Pons (tissue), 1 donor: ENCODE measurements at places on chromosomes 11 and 22.
A peak's percentile ranks its signal among the peaks of the same experiment; 100 is the strongest.

DNA sequence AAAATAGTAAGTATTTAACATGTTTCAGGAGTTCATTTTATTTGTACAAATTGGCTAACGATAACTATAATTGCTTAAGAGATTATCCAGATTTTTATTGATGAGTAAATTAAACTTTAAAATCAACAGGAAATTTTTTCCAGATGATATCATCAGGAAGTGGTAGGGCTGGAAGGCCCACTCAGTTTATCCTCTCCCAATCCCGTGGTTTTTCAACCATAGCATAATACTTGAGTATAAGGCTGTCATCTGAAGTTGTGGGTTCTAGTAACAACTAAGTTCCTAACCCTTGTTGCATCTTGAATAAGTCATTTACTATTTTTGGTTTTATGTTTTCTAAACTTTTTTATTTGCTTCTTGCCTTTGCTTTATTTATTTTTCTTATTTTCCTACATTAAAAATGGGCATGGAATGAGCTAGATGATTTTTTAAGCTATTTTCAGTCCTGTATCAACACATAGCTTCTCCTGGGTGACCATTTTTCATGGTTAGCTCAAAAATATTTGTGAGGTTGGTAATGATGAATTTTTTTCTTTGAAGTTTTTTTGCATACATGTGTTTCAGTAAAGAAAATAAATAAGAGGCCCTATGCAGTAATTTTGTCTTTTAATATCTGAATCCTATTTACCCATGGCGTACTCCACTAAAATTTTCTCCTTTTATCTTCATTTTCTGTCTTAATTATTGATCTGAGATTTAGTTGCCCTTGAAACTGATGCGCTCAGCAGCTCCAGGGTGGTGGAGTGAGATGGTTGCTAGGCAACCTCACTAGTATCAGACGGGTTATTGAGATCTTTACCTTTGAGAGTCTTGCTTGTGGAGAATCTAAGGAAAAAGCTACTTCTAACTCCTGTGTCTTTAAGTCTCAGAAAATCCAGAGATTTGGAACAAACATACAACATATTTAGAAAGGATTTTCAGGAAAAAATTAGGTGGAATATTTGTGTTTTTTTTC lies 452.0 kb upstream of the CCDC179 start:
- DNase-seq, result no peak

- no peak for DNase-seq
Observed at GRCh38 chr22:33108037-33108436, 49.9 kb upstream of the SYN3 start.

DNA sequence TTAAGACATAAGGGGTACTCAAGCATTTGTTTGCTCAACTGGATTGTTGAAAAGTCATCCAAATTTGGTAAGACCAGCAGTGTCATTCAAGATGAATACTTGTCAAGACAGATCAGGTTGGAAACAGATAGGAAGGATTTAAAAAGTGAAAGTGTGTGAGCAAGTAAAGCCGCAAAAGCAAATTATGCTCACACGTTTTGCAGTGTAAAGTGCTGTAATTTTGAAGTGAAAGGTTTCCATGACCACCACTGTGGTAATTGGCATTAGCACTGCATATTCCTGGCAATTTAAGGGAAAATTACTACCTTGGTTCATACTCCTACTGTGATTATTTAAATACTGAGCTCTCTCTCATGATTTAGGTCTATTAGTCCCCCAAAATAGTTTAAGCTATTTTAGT lies 704.1 kb upstream of the CCDC179 start:
- no peak for DNase-seq

DNA sequence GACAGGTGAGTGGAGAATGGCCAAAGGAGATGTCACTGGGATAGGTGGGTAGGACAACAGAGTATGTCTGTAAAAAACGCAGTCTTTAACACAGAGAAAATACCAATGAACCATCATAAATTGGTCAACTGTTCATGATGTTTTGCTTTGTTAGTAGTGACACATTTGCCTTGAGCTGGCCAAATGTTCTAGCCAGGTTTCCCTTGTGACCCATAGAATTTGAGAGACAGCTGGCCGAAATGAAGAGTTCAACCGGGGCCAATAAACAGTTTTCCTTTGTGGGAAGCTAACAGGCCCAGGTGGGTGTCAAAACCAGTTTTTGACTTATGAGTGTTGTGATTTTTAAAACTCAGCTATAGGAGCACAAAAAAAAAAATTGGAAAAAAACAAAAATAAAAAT lies 116.6 kb upstream of the BID start:
- DNase-seq, result no peak

DNA sequence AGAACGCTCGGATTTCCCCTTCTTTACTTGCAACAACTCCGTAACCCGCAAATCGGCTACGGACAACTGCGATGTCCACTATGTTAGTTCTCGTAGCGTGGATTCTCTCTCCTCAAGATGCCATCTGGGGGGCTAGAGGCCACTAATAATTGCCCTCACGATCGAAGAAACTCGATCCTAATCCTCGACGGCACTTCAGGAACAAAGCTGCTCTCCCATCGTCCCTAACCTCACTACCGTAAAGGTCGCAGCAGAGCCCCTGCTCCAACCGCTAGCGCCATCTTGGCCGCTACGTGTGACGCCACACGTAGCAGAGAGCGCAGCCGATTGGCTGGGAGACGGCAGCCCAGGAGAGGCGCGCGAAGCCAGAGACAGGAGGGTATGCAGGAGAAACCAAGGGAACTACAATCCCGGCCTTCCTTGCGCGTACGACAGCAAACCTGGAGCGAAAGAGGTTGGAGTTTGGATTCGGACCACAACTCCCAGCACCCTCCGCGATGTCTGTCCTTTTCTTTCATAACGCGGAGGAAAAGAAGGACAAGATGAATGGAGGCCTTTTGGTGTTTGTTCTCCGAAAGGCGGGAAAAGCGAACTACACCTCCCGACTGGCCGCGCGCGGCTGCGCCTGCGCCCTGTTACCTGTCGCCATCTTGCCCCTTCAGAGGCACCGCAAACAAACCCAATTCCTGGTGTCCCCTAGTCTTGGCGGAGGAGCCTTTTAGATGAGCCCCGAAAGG lies at the start of gene EMSY:
TSS of gene EMSY (plus strand) at position 635 of the 737 bp plus-strand sequence. CDS start 1,921 bp downstream, outside the sequence.
- DNase-seq, result peak; percentile 100

DNA sequence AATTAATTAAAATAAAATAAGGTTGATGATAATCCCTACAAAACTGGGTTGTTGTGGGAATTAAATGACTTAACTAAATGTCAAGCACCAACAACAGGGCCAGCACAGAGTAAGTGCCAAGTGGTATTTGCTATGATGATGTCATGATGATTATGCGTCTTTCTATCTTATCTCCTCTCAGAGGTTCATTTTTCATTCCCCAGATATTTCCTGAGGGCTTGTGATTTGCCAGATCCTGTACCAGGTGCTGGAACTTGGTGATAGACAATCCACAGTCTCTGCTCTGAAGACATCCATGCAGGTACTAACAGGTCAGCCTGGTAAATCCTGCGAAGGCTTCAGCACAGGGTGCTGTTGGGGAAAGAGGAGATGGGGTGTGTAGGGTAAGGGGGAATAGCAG lies 8.1 kb upstream of the MYH9 start:
- DNase-seq, result no peak

GRCh38 chr11:12279672-12280108 lies 97.7 kb upstream of the PARVA start:
- no peak for DNase-seq

DNA sequence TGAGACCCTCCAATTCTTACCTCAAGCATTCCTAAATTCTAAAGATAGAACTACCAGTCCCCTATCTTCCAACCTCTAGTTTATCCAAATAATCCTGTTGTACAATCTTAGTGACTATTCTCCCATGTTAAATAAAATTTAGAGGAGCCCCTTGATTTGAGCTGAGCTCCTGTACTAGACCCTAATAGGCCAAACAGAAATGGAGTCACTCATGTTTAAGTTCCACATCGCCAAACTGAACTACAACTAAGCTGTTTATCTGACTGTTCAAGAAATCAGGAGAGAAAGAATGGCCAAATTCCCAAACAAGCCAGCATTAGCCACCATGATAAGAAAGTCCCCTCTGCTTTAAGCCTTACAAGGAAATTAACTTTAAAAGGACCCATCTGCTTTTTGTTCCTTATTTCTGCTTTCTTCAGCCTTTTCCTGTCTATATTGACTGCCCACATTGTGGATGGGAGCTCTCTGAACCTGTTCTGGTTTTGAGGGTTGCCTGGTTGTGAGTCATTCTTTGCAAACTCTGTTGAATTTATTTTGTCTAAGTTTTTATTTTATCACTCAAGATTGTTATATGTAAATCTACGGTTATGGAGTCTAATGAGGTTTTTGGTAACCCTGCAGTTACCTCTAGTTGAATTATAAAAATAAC lies 90.4 kb downstream of the TTC28 start:
- no peak for DNase-seq

GRCh38 chr22:24191381-24191841 lies 10.1 kb downstream of the SUSD2 start:
- DNase-seq, result no peak

- DNase-seq, result no peak
Observed at GRCh38 chr22:29071261-29072045, 1.4 kb upstream of the KREMEN1 start.

DNA sequence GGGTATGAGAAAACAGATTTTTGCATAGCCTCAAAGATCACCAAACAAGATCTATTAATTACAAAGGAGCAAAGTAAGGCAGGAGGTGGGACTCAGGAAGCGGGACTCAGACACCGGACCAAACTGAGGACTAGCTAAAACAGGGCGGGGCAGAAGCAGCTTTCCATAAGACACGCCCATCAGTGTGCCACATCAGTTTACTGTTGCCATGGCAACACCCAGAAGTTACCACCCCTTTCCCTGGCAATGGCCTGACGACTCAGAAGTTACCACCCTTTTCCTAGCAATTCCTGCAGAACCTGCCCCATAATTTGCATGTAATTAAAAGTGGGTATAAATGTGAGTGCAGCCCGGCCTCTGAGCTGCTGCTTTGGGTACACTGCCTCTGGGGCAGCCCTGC lies 173.9 kb downstream of the SHANK2 start:
- DNase-seq, result no peak

DNA sequence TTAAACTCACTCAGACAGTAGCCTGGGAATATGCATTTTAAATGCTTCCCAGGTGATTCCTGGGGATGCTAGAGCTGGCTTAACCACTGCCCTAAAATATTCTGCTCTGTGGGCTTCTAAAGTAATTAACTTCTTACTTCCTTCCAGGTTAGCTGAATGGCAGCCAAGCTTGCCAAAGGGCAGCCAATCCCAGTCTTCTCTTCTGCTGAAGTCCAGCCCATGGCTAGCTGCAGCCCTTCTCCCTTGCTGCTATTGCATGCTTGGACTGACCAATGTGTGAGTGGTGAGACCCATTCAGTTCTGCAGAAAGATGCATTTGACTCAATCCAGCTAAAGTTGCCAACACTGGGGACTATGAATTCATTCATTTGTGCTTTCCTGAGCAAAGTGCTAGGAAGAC lies 411.9 kb downstream of the SOX6 start:
- no peak for DNase-seq

DNA sequence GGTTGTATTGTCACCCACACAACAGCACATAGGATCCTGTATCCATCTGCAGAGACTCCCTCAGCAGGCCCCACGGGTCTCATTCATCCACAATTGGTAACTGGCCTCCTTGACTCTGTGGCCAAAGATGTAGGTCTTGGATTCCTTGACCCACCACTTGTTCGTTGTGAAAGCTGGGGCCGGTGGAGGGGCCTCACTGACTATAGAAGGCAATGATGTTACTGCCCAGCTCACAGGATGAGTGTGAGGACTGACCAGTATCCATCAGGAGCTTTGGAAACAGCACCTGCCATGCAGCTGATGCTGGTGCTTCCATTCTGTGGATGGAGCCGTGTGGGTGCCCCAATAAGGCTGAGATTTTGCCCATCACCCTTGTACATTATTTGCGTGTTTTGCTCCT lies 615.7 kb downstream of the BRD1 start:
- no peak for DNase-seq

GRCh38 chr11:297051-297585 lies 2.2 kb downstream of the IFITM5 start:
- no peak for DNase-seq

GRCh38 chr11:69320756-69321741 lies 27.1 kb downstream of the MYEOV start:
- DNase-seq, result no peak

GRCh38 chr11:102685338-102685737 lies 20.2 kb downstream of the MMP27 start:
- DNase-seq, result no peak

GRCh38 chr11:103548838-103549237 lies 439.6 kb downstream of the DYNC2H1 start:
- DNase-seq, result no peak

GRCh38 chr11:65781152-65781961 lies 581 bp upstream of the AP5B1 start:
- no peak for DNase-seq

- no peak for DNase-seq
Observed at GRCh38 chr22:35590634-35591295, 26.4 kb downstream of the MB start.

- DNase-seq, result no peak
Observed at GRCh38 chr11:121082670-121083069, 18.4 kb upstream of the TECTA start.

DNA sequence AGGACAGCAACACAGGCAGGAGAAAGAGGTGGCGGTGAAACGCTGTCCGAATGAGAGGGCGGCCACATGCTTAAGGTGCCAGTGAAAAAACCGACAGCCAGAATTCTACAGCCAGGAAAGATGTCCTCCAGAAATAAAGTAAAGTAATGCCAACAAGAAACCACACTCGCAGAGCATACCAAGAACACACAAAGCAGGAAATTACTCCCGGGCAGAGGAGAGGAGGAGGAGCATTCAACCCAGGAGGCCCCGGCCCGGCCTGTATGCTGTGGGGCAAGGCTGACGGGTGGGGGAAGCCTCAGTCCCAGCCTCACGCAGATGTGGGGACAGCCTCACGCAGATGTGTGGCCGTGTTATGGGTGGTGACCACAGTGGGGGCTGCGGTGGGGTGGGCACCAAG lies 28.0 kb downstream of the CHID1 start:
- DNase-seq, result no peak

- DNase-seq, result no peak
Observed at GRCh38 chr22:31944700-31945442, 536 bp downstream of the YWHAH start.

DNA sequence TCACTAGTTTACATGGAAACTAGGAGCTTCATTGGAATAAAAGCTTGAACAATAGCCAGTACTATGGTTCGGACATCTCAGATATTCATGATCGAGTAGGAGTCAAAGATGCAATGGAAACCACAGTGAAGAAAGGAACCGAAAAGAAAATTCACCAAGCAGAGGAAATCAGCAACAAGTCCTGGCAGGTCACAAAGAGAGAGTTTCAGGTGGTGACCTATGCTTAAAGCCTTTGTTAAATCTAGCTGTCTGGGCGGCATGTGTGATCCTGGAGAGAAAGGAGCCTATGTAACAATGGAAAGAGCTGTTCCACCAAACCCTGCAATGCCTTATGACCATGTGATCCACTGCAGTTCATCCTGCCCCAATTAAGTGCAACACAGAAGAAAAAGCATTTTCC lies 68.9 kb upstream of the POU2AF2 start:
- no peak for DNase-seq

GRCh38 chr22:19604711-19605268 lies 80.6 kb upstream of the CLDN5 start:
- no peak for DNase-seq
